ENCODE measurements at places on chromosomes 3 and 15.

GRCh38 chr3:187191271-187191670 is 6.0 kb upstream of the RTP1 start:
- DNase-seq: no peak

- no peak for DNase-seq
These were observed 2.8 kb upstream of the CLDND1 start for GRCh38 chr3:98525494-98525893.

DNA sequence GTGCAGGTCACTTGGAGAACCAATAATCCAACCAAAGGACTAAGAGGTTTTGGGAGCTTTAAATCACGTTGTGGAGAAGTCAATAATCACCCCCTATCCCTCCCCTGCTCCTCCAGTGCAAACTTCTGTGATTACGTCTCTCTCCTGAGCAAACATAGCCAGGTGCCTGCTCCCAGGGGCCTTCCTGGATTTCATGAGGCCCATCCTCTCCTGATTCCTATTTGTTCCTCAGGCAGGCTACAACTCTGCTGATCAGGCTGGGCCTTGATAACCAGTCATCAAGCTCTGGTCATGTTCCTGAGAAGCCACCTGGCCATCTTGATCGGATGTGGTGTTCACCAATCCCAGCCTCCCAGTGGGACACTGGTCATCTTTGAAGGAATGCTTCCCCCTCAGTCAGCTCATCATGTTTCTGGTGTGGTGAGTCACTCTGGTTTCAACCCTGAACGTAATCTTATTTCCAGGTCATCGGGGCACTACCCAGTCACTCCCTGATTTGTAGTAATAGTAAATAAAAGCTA is 2.9 kb upstream of the ZNF710 start:
- DNase-seq: no peak

DNA sequence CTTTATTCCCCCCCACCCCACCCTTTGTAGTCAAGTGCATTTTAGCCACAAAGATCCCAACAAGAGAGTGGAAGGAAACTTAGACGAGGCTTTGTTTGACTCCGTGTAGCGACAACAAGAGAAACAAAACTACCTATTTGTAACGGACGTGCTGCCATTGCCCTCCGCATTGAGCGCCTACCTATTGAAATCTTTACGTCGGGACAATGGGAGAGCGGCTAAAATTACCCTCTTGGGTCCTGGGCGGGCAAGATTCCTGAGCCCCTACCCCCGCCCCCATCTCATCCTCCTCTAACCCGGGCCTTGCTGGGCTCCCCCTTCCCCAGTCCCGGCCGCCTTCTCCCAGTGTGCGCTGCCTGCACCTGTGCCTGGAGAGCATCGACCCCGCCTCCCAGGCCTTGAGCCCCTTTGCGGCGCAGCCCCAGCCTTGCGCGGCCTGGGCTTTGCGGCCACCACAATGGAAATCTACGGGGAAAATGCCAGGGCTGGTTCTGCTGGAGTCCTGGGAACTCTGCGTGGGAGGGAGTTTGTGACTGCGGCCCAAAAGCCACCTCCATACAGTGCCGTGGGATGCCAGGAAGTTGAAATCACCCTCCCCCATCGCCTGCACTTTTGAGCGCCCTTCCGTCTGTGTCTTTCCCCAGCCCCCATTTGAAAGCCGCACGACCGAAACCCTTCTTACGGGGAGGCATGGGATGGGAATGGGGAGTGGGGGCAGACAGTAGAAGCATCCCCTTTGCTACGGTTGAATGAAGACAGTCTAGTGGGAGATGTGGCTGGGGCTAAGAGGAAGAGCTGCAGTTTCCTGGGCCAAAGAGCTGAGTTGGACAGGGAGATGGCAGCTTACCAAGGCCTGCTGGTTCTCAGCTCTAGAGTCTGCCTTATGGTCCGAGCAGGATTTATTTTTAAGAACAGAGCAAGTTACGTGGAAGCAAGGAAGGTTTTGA is 1.1 kb upstream of the SOX2 start:
- no peak for DNase-seq

DNA sequence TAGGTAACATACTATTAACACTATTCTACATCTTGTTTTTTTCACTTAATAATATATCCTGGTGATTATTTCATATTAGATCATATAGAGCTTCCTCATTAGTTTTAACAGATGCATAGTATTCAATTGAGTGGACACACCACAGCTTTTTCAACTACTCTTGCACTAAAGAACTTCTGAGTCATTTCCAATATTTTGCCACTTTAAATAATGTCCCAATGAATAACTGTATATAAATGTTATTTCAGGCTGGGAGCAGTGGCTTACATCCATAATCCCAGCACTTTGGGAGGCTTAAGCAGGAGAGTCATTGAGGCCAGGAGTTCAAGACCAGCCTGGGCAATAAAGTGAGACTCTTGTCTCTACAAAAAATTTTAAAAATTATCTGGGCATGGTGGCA is 26.9 kb downstream of the MAP1A start:
- DNase-seq: no peak

GRCh38 chr3:58492494-58492905 is 604 bp downstream of the KCTD6 start:
- no peak for DNase-seq

DNA sequence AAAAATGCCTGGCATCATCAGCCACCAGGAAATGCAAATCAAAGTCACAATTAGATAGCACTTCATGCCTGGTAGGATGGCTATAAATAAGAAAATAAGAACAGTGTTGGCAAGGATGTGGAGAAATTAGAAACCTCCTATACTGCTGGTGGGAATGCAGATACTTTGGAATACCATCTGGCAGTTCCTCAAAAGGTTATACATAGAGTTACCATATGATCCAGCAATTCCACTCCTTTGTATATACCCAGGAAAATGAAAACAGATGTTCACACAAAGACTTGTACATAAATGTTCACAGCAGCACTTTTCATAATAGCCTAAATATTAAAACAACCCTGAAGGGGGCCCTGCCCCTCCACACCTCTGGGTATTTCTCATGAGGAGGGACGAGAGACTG is 13.7 kb downstream of the ACSBG1 start:
- no peak for DNase-seq

- no peak for DNase-seq
These were observed 44.0 kb downstream of the FMN1 start for GRCh38 chr15:33150431-33150941.

- DNase-seq: no peak
These were observed 75.5 kb downstream of the ZBTB20 start for GRCh38 chr3:115071601-115072000.

- DNase-seq: no peak
These were observed 26.8 kb downstream of the LRRC31 start for GRCh38 chr3:169842960-169843359.

GRCh38 chr3:44920081-44920480 is 45.7 kb downstream of the TGM4 start:
- DNase-seq: no peak

Measured in stimulated activated CD8-positive, alpha-beta memory T cell treated with anti-CD3 and anti-CD28 coated beads, Interleukin-4, amount 100 ng/mL, for 24 hours (primary cell).